ENCODE measurements at places on chromosomes 16 and 17. TPM values are rescaled to one million over a fixed set of nuclear protein-coding genes. Genes with fewer than 3 reads are reported as not detected.
A peak's percentile ranks its signal among the peaks of the same experiment; 100 is the strongest.

- peak; percentile 23 for DNase-seq
Observed at GRCh38 chr17:62966426-62967204, 580 bp downstream of the TANC2 start.

DNA sequence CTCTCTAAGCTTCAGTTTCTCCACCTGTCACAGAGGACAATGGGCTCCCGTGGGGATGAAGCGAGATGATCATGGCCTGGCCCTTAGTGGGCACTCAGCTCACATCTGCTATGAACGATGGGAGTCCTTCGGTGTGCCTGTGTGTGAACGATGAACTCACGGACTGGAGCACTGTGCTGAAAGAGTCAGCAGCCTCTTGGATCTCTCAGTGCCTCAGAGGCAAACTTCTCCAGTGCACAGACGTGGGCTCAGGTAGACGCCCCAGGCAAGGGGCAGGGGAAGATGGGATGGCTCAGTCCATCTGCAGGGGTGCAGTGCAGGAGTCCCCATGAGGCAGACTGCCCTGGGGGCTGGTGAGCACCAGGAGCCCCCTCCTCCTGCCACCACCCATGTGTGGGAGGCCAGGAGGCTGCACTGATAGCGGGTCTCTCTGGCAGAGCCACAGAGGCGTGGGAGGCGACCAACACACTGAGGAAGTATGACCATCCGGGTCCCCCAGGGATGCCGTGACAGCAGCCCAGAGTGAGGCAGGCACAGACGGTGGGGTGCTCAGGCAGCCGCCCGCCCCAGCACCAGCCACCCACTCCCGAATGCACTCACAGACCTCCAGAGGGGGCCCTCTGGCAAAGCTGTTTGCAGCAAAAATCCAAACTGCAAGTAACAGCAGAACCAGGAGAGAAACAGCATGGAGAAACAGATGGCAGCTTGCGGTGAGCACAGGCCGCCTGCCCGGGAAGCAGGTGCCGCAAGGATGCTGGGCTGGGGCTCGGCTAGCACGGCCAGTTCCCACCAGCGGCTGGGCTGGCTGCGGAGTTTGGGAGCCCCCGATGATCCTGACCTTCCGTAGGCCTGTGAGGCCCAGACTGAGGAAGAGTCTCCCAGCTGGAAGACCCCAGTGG, 82.7 kb downstream of the RPH3AL start:
- no peak for DNase-seq

DNA sequence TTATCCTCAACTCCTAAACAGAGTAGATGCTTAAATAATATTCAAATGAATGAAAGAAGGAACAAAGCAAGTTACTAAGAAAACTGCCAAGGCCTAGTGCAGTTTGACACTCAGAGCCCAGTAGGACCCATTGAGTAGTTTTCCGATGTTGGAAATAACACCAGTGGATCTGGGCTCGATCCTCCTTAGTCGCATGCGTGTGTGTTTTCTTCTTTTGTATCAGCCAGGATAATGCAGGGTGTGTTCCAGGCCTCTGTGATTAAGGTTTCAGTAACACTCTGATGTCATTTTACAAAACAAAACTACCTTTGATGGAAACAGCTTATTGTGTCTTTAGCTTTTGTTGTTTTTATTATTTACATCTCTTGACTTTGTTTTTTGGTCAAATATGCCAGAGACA, 24.5 kb downstream of the KSR1 start:
- DNase-seq = no peak

DNA sequence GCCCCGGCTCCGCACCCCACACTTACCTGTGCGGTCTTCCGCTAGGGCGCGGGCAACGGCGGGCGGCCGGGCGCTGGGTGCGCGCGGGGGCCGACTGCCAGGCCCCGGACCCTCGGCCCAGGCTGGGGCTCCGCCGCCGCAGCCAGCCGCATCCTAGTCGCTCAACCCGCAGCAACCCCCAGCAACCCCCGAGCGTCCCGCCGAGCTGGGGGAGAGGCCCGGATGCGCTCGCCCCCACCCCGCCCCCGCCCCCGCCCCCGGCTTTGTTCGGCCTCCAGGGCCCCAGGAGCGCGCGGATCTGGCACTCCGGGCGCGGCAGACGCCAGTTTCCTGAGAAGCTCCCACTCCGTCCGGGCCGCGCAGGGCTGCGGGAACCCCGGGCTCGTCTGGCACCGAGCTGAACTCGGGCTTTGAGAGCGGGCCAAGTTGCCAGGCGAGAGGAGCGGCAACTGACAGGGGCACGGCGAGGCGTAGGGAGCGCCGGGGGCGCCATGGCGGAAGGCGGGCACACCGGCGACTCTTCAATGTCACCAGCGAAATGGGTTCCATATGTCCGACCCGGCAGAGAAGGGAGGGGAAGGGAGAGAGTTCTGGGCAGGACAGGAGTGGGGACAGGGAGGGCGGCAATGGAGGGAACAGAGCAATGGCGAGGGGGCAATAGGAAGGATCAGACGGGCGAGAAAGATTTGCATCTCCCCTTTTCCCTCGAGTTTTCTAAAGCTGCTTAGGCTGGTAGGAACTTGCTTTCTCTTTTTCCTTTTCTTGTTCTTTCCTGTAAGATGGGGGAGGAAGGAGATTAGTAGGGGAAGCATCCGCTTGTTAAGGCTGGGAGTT, 13.7 kb downstream of the HOXB4 start:
- DNase-seq = peak; percentile 39

DNA sequence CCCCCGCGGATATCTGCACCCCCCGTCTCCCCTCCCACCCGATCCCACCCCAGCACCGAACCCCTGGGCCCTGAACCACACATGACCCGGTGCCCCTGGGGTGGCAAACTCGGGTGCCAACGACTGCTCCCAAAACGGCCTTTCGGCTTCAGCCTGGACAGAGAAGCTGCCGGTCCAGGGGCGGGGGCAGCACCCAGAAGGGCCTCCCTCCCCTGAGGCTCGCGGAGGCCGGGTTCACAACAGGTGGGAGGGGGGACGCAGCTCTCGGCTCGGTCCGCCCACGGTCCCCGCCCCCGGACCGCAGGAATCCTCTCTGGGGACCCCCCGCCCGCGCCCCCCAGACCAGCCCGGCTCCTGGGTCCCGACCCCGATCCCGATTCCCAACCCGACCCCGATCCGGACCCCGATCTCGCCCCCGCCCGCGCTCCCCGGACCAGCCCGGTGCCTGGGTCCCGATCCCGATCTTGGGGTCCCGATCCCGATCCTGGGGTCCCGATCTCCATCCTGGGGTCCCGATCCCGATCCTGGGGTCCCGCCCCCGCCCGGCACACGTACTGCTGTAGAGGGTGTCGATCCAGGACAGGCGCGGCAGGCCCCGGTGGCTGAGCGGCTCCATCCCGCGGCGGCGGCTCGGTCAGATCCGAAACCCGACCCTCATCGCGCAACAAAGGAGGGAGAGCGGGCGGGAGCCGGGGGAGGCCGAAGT, 516 bp downstream of the ABR start:
- DNase-seq = no peak

DNA sequence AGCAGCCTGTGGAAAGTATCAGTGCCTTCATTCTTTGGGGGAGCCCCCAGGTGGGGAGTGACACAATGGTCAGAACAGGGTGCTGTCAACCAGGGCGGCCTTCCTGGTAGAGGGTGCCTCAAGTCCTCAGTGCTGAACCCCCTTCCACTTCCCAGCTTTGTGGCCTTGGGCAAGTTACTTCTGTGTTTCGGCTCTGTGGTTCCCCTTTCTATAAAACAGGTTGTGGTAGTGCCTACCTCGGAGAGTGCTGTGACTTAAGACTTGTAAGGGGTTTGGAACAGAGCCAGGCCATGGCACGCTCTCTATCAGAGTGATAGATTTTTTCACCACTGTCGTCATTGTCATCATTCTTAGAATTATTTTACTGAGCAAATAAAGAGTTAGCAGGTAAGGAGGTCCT, 141.1 kb downstream of the CCDC182 start:
- DNase-seq = no peak

- DNase-seq = no peak
Observed at GRCh38 chr17:39555368-39555767, 52.4 kb downstream of the NEUROD2 start.

DNA sequence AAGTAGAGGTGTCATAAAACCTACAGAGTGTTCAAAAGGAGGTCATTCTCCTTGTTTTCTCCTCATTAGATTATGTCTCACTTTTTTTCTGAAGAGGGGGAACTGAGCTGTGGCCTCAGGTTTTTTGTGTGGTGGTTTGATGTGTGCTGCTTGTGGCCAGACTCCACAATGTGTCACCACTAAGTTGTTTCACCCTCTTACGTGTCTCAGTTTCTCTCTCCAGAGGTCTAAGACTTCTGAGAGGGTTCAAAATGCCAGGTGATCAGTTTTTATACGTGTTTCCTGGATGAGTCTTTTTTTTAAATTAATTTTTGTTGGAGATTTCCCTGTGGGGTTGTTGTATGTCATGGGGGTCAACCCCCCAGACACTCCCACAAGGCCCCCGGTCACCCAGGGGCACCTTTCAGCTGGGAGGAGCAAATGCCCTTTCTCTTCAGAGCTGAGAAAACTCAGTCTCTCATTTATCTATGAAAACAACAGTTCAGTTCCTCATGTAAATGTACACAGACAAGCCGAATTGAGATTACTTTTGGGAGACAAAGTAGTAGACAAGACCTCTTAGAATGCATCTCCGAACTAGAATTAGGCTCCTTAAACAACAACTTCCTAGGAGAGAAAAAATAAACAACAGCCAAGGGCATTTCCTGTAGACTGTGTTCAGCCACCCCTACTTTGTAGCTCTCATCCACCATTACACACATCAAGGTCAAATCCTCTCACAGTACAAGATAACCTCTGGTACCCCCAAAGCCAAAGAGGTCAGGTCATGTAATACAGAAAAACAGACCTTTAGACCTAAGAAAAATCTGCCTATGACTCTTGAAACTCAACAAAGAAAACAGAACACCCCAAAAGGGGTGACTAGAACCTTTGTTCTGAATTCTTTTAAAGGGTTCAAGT, 23.9 kb upstream of the TMEM98 start:
- DNase-seq = no peak

GRCh38 chr17:61201211-61201610, 198.4 kb upstream of the TBX2 start:
- DNase-seq = peak; percentile 98

DNA sequence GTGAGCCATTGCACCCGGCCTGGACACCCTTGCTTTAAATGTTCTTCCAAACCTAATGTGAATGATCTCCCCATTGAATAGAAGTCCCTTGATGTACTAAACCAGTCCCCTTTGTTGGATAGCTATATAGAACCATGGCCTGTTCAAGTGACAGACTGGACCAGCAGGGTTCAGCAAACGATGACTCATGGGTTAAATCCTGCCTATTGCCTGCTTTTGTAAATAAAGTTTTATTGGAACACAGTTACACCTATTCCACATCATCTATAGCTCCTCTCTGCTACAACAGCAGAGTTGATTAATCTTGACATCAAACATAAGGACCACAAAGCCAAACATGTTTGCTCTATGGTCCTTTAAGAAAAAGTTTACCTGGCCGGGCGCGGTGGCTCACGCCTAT, 56.1 kb downstream of the CRISPLD2 start:
- no peak for DNase-seq

The CNTNAP1 gene
- total RNA-seq = 40.1 TPM

The LPO gene
- not detected for total RNA-seq

The EFCAB13 gene
- total RNA-seq = 9.2 TPM
